HFF-Myc (cell line): ENCODE measurements at places on chromosomes 16 and 17.

GRCh38 chr17:77916703-77917481 is 41.6 kb upstream of the TNRC6C start:
- DNase-seq: no peak

- DNase-seq: no peak
Observed at GRCh38 chr16:78325468-78326352, 226.3 kb downstream of the WWOX start.

GRCh38 chr16:87921236-87921773 is 15.0 kb downstream of the CA5A start:
- no peak for DNase-seq

- DNase-seq: no peak
Observed at GRCh38 chr16:1333149-1333812, at the start of gene BAIAP3. Gene BAIAP3 (plus strand): TSS chr16:1333645. CDS start chr16:1338550, 4,905 bp downstream.

DNA sequence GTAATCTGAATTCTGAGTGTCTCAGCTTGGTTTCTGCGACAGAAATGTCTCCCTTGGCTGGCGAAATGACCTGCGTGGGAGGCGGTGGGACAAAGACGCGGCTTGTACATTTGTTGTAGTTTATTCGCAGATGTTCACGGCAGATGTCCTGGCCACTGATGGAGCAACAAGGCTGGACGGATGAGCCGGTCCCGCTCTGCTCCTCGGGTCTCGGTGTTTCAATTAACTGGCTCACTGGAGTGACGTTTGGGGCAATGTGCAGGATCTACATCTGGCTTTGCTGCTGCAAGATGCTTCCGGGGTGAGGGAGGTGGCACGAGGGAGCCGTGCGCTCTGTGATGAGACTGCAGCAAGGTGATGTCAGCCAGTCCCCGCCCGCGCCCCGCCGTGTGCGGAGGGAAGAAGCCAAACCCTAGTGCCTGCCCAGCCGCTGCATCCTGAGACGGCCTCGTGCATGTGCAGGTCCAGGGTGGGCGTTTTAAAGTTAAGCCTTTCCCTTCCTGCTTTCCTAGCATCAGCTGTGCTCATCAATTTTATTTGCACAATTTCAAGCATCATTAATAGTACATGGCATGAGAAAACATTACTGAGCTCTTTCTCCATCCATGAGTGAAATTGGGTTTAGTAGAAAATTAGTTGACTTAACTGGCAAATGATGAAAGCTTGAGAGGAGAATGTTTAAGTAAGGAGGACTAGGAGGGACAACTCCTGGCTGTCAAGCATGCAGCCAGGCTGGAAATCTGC is 44.4 kb downstream of the MGAT5B start:
- DNase-seq: no peak

GRCh38 chr16:13633391-13633861 is 286.5 kb upstream of the ERCC4 start:
- no peak for DNase-seq

GRCh38 chr17:81032641-81033480 is 2.1 kb upstream of the BAIAP2 start:
- no peak for DNase-seq

GRCh38 chr16:27310576-27311447 is 3.0 kb upstream of the IL4R start:
- no peak for DNase-seq

DNA sequence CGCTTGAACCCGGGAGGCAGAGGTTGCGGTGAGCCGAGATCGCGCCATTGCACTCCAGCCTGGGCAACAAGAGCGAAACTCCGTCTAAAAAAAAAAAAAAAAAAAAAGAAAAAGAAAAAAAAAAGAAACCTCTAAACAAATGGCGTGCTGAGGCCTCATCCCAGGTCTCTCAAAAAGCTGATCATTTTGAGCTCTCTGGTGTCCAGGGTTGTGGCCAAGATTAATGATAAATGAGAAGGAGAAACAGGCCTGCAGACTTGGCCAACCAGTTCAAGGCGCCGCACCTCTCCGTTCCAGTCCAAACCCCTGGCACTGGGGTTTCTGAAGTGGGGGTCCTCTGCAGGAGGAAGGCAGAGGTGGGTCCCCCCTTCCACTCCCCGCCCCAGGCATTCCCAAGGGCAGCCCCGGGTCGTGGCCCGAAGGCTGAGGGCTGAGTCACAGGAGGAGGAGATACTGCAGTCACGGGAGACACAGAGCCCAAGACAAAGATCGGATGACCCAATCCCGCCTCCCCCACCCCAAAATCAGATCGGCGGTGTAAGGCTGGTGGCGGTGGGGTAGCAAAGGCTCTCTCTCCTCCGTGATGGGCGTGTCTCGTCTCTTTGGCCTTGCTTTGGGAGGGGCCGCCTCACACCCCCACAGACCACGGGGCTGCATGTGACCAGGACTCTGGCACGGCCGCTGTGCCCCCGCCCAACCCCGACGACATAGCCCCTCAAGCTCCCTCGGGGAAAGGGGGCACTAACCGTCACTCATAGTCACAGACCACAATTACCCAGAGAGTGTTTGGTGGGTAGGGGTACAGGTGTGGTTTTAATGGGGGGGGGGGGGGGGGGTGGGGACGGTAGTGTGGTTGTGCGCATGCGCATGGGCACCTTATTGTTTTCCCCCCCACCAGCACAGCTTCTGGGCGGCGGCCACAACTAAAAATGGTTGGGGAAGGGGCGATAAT is 1.1 kb downstream of the VAT1 start:
- no peak for DNase-seq

DNA sequence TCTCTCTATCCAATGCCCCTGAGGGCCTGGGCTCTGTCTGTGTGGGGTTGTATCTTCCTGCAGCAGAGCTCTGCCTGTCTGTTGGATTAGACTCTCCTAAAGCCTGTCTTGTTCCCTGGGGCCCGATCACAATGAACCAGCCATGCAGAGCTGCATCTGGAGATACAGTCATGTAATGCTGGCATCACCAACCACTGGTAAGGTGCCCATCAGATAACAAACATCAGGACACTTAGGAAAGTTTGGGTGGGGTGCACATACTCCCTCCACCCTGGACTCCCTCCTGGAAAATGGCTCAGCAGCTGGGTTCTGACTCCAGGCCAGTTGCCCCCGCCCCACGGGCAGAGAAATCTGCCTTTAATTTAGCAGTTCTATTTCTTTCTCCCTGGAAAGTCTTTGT is 61.3 kb upstream of the BRD7 start:
- no peak for DNase-seq

DNA sequence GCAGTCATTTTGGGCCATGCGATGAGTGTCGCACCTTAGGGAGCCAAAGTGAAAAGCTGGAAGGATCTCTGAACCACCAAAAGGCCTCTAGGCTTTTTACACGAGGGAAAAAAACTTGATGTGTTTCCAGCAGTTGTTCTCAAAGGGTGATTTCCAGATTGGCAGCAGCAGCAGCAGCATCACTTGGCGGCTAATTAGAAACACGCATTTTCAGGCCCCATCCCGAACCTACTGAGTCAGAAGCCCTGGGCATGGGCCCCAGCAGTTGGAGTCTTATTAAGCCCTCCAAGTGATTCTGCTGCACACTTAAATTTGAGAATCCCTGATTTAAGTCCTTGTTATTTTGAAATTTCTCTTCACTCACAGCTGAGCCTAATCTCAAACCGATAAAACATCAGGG is 25.3 kb upstream of the PYY start:
- DNase-seq: no peak

DNA sequence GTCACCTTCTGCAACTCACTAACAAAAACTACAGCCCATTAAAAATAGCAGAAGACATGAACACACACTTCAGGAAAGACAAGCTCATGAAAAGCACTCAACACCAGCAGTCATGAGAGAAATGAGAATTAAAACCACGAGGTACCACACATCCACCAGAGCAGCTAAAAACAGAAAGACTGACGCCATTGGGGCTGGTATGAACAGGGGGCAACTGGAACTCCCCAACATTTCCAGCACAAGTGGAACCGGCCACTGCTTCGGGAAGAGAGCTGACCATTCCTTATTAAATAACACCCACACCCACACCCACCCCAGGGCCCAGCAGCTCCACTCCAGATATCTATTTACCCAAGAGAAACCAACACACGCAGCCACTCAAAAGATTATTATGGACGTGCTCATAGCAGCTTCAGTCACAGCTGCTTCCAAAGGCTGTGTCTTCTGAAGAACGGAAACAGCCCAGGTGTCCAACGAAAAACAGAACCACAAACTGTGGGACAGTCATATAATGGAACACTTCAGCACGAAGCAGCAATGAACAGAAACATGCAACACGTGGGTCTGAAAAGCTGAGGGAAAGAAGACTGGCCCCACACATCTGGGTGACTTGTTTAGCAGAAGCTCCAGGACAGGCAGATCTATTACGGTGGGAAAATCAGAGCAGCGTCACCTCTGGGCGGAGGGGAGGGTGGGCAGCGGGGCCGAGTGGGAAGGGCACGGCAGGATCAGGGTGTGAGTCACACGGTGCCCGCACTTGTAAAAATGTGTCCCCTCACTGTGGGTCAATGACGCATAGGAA is 41.1 kb downstream of the KLHDC4 start:
- DNase-seq: no peak

GRCh38 chr16:22235839-22236745 is 30.0 kb downstream of the EEF2K start:
- DNase-seq: no peak

GRCh38 chr16:28597692-28598261 is 927 bp upstream of the SULT1A2 start:
- DNase-seq: no peak

- DNase-seq: no peak
Observed at GRCh38 chr16:79001156-79001967, 599.2 kb downstream of the MAF start.

- DNase-seq: peak; percentile 30
Observed at GRCh38 chr16:25257956-25258860, 563 bp upstream of the ZKSCAN2 start.

GRCh38 chr17:47850692-47851573 is at the start of gene SP6:
Gene SP6 (minus strand): TSS chr17:47851163. CDS start chr17:47848429, 2,734 bp downstream.
- DNase-seq: no peak

- DNase-seq: no peak
Observed at GRCh38 chr17:21072745-21073197, 30.0 kb upstream of the USP22 start.

DNA sequence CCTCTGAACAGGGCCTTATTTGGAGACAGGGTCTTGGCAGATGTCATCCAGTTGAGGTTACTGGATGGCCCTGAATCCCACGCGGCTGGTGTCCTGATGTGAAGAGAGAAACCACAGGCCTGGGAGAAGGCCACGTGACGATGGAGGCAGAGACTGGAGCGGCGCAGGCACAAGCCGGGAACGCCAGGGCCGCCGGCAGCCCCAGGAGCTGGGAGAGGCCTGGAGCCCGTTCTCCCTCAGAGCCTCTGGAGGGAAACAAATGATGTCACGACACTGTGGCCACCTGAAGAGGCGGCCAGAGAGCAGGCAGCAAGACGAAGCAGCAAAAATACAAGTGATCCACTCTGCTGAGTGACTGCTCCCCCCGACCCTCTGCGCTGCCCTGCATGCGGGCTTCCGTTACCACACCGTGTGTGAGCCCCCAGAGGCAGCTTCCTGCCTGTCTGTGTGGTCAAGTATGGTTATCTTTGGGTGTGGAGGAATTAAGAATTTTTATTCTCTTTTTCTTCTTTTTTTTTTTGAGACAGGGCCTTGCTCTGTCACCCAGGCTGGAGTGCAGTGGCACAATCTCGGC is 11.6 kb downstream of the CD7 start:
- no peak for DNase-seq

- DNase-seq: no peak
Observed at GRCh38 chr17:55348749-55349354, 72.8 kb downstream of the MMD start.

DNA sequence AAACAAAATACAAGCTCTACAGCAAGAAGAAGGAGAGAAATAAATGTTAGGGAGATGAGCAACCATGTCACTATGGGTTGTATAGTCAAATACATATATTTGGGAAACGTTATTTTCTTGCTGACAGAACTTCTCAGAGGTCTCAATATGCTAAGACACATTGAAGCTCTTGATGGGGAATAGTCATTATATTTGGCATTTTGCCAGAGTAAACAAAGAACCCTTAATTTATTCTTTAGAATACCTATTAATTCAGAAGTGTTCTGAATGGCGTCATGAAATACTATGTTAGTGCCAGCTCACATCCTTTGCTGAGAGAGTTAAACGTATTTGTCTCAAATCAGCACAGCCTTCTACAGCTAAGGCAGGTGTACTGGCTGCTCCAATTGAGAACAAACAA is 458.9 kb downstream of the CDH13 start:
- DNase-seq: no peak

- no peak for DNase-seq
Observed at GRCh38 chr17:73799781-73800627, 155.8 kb upstream of the SDK2 start.

GRCh38 chr16:4574919-4575705 is 19.0 kb downstream of the C16orf96 start:
- no peak for DNase-seq

DNA sequence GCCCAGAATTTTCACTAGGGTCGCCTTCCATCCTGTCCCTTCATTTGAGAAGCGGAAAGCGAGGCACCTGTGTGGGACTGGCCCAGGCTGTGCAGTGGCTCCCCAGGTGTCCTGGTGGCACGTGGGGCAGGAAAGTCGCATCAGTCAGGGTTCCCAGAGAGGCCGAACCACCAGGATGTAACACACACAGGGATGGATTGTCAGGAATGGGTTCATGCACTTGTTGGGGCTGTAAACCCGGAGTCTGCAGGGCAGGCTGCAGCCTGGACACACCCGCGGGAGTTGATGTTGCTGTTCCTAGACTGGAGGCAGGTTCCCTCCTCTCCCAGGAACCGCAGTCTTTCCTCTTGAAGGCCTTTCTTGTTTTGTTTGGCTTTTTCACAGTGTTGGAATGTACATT is 30.7 kb upstream of the RPTOR start:
- no peak for DNase-seq

GRCh38 chr16:58820411-58820810 is 86.3 kb upstream of the GOT2 start:
- no peak for DNase-seq

- DNase-seq: no peak
Observed at GRCh38 chr17:690361-690760, 24.3 kb downstream of the VPS53 start.

DNA sequence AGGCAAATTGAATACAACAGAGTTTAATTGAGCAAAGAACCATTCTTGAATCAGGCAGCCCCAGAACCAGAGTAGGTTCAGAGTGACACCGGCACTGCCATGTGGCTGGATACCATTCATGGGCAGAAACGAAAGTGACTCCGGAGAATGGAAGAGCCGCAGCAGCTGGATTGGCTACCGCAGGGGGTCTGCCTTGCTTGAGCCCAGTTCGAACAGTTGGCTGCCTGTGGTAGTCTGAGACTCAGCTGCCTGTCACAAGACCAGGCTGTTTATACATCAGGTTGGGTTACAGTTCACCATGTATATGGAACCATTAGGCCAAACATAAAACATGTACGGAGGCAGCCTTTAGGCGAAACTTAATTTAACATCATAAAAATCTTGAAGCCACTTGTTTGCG is 205.2 kb upstream of the CHMP6 start:
- DNase-seq: no peak

DNA sequence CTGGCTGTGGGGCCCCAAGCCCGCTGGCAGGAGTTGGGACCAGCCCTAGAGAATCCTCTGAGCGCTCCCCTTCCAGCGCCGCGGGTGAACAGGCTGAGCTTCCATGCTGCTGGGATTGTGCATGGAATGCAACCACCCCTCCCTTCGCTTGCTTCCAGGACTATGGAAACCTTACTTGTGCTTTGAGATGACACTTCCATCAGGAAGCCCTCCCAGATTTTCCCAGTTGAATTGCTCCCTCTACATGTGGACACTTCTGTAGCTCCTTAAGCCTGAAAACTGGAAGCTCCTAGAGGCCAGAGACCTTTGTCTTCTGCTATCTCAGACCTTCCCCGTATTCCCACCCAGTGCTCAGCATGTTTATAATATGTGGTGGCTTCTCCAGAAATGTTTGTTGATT is 213.2 kb upstream of the RPL38 start:
- DNase-seq: no peak

GRCh38 chr17:43570518-43570928 is 24.4 kb upstream of the ETV4 start:
- DNase-seq: peak; percentile 51
